ENCODE measurements at places on chromosomes 7 and 10.

- DNase-seq = no peak
These were observed 2.4 kb downstream of the SFTPD start for GRCh38 chr10:79946271-79947082.

DNA sequence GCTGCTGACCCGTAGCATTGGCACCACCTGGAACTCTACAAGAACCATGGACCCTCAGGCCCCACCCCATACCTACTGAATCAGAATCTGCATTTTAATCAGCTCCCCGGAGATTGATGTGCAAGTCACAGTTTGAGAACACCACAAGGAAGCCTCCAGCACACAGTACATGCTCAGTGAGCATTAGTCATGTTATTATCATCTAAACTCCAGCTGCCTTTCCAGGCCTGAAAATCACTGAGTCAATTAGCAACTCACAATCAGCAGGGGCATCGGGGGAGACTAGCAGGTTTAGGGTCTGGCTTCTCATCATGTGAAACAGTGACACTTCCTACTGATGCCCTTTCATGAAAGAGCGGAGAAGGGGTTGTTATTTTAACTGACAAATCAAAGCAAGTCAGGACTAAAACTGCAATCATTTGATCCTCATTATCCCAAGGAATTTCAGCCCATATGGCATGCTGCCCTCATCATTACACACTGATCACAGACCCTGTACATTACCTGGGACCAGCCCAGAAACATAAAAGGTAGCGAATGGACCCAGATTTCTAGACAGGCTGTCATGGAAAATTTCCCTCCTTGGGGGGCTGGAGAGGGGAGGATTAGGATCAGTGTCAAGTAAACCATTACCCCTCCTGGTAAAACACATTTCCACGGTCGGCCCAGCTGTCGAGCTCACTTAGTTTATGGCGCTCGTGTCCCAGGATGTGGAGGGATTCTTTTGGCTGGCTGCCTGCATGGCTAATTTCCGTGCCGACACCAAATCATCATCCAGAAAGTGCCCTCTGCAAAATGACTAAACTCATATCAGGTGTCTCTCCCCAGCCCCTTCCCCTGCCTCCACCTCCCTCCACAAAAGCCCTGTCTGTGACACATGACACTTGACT lies 122.8 kb downstream of the PRLHR start:
- DNase-seq = peak; percentile 21

GRCh38 chr7:107594961-107595737 lies 15.1 kb downstream of the BCAP29 start:
- no peak for DNase-seq

DNA sequence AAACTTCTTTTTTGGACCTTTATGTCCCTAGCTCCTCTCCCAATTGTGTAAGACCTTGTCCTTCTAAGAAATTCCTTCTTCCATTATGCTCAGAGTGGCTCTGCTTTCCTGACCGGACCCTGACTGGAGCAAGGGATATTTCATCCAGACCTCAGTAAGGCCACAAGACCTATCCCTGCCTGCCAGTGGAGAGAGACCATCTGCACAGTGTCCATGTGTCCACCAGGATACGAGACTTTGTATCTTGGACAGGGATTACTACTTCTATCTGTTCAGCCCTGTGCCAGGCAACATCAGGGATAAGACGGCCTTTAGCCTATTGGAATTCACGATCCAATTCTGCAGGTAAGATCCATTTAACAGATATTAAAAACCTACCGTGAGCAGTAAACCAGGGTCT lies 7.2 kb upstream of the ATOH7 start:
- no peak for DNase-seq

DNA sequence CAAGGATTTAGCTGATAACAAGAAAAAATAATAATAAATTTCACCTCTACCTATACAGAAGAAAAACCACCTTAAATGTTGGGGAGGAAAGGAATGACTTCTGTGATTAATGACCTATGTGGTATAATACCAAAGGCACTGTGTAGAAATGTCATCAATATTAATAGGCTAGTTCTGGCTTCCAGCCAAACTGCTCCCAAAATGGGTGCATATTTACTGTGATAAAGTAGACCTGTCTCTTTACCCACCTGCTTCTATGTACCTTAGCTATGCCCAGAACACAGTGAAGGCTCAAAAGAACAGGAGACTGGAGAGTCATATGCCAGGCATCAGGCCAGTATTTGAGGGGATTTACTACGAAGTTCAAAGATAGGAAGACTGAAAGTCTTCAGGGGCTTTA lies 76.0 kb downstream of the ATE1 start:
- DNase-seq = no peak

DNA sequence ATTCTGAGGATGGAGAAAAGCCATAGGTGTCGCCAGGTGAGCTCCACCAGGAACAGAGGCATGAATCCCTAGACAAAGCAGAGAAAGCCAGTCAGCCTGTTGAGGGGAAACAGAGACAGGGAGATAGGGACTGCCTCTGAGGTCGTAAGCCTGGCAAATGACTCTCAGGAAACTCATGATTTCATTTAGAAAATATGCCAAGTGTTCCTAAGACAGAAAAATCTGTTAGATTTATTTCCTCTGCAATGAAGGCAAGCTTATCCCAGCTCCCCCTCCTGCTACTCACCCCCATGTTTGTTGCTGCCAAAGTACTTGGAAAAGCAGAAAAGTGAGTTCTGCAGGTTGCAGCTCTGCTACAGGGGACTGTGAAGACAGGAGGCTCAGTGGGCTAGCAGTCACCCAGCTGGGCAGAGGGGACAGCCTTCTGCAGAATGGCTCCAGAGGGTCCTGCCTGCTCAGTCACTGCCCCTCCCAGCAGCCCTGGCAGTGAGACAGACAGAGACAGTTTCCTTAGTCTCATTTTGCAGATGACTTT lies 184.3 kb downstream of the ADRA2A start:
- no peak for DNase-seq

GRCh38 chr10:132554991-132555647 lies 17.5 kb downstream of the INPP5A start:
- DNase-seq = no peak

- DNase-seq = peak; percentile 21
These were observed 383 bp downstream of the MARVELD1 start for GRCh38 chr10:97713826-97714400.

DNA sequence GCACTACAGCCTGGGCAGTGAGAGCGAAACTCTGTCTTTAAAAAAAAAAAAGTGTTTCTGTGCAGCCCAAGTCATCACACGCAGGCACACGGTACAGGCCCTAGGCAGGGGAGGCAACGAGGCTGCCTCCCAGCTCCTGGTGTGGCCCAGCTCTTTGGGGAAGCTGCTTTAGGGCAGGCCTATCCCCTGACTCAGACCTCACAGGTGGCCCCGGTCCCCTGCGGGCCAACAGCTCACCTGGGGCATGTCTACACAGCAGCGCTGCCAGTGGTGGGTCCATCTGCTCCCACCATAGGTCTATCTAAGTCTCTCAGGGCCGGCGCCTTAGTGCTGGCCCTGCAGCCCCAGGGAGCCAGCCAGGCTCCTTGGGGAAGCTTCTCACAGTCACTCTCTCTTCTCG lies 31.4 kb downstream of the ZAN start:
- no peak for DNase-seq

DNA sequence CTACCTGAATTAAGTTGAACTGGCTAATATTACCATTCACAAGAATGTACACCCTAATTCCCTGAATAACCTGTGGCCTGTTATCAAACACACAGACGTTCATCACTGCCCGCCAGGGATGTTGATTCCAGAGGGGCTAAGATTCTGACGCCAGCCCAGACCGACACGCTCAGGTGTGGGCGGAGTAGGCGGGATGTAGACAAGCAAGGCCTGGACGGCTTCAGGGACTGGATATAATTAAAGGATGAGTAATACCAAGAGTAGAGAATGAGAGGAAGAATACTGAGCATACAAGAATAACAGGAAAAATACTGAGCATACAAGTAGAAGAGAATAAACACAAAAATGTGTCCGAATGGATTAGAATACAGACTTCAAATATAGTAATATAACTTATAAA lies 29.0 kb downstream of the CUBN start:
- no peak for DNase-seq

- DNase-seq = no peak
These were observed 93.6 kb downstream of the CACNB2 start for GRCh38 chr10:18233775-18234174.

DNA sequence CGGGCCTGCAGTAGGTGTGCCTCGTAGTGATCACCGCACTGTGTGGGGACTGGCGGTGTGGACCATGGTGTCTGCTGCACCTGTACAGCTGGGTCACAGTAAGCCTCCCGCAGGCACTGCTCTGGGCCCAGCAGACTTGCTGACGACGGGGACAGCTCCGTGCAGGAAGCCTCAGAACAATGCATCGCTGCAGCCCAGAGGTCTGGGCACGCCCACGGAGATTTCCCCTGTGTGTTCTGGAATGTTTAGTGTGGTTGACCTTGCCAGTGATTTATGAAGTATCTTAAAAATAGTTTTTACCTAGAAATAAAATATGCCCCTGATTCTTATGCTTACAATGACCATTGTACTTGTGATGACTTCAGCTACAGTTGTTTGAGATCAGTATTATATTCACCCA lies 59.1 kb upstream of the ZNF32 start:
- DNase-seq = no peak

GRCh38 chr10:59008452-59008851 lies 168.0 kb upstream of the PHYHIPL start:
- no peak for DNase-seq

GRCh38 chr7:69568266-69568665 lies 30.0 kb upstream of the AUTS2 start:
- no peak for DNase-seq

DNA sequence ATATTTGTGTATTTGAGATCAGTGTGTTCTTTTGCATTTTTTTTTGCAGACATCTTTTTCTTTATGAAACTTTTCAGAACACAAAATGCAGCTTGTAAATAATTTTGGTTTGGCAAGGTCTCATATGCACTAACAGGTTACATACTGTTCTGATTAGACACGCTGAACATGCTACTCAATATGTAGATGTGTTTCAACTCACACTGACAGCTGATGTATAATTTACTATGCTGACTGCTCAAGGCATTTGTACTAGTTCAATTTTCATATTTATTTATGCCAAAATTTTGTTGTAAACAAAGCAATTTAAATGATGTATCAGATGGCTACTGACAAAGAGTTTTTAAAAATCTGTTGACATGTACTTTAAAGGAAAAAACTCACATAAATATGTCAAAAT lies 123.8 kb downstream of the TFEC start:
- DNase-seq = no peak

- no peak for DNase-seq
These were observed 104.1 kb downstream of the MYOF start for GRCh38 chr10:93378039-93378438.

DNA sequence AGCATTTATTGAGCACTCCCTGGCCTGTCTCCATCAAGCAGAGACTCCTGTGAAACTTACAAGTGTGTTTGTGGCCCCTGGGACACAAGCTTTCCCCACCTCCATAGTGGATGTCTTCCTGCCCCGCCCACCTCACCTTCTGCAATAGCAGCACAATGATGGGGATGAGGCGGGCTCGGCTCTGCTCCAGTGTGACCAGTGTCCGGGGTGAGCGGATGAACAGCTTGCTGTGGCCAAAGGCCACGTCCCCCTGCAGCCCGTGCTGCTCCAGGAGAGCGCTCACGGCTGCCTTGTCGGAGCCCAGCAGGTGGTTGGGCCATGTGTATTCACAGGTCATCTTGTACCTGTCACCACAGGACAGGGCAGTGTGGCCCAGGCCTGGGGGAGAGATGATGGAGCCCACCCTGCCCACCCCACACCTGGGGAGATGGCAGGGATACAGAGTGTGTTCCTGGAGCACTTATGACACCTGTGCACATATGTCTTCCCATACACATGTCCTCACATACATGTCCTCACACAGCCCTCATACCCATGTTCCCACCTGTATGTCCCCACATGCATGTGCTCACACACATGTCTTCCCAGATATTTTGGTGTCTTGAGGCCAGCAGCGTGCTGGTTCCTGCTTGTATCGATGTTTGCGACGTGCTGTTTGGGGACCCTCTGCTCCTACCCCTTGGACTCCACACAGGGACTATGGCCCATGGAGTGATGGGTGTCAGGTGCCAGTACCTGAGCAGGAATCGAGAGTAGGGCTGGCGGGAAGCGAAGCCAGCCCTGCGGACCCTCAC lies 12.7 kb downstream of the MYO1G start:
- no peak for DNase-seq

DNA sequence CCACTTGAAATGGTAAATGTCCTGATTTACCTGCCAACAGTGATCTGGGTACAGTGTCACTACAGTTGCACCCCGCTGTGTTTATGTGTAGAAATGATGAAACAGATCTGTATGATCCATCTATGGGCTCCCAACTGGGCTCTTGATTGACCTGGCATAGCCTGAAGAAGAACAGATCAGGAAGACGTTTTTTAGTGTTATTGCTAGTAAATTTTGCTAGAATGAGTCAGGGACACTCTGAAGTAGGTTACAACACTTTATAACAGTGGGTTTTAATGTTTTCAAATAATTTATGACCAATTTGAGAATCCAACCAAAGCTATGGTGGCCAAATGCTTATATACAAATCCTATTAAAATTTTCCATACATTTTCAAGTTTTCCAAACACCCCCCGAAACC lies 110.3 kb downstream of the DKK1 start:
- no peak for DNase-seq

DNA sequence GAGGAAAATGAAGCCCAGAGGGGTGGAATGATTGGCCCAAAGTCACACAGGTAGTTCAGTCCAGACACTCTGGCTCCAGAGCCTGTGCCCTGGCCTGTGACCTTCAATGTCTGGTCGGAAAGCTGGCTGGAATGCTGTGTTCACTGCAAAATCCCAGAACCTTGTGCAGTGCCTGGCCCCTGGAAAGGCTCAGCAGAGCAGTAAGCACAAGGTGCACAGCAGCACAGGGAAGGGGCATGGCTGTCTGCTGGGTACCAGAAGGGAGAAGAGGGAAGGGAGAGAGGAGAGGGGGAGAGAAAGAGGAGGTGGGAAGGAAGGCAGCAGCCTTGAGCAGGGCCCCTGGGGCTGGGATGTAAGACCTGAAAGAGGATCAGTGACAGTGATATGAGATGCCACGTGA lies 28.4 kb upstream of the C10orf71 start:
- no peak for DNase-seq

- no peak for DNase-seq
These were observed 179.5 kb upstream of the AKR1E2 start for GRCh38 chr10:4646547-4646946.

- DNase-seq = no peak
These were observed 114.2 kb downstream of the RNF133 start for GRCh38 chr7:122584676-122585251.

- peak; percentile 28 for DNase-seq
These were observed 118.2 kb downstream of the CDK6 start for GRCh38 chr7:92717993-92718716.
